Stomach (tissue), 19 donors: ENCODE measurements at places on chromosomes 3 and 15. TPM values are rescaled to one million over a fixed set of nuclear protein-coding genes. Genes with fewer than 3 reads are reported as not detected.
A peak's percentile ranks its signal among the peaks of the same experiment; 100 is the strongest.

DNA sequence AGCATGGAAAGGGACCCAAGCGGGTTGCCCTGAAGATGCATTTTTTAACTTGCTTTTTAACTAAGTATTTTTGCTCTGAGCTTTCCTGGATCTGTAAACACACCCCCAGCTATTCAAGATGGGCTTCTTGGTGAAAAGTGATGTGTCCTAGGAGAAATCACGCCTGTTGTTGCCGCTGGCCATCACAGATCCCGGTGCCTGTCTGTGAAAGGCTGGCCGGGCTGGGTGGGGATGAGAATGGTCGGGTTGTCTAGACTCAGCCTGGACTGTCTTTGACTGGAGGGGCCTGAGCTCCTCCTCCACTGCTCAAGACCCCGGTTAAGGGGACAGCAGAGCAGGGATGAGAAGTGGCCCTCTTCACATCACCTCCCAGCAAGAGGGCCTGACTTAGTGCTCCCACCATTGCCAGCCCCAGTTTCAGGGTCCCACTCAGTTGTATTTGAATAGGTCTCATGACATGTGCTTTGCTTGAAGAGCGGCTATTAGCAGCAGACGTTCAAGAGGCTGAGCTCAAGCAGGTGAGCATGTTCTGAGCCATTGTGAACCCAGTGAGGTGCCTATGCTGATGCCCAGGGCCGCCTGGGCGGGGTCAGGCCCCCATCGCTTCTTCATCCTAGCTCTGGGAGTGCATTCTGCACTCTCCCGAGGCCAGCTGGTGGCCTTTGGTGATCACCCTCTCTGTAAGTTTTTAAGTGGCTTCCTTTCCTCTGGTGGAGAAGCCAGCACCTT, 79.9 kb downstream of the IGF1R start:
- DNase-seq = no peak
- H3K27me3 ChIP-seq = no peaks in the 10 kb centered on the region
- peaks cover 81% of the 10 kb centered on the region for H3K4me1 ChIP-seq
- no peak overlapping the region for H3K4me3 ChIP-seq
- no peaks in the 10 kb centered on the region for H3K36me3 ChIP-seq
- H3K27ac ChIP-seq = peak overlapping the region; percentile 90

DNA sequence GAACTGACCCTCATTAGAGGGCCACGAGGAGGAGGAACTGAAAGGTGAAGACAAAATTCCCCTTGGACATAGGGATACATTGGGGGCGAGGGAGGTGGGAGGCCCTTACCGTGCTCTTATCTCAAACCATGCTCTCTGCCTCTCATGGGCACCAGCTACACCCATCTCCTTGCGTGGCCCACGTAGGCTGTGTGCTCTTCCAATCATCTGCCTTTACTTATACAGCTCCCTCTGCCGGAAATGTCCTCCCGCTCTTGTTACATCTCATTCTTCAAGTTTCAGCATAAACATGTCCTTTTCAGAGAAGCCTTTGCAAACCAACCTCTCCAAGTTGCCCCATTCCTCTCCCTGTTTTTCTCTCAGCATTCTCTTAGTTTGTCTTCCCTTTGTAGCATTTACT, 307.8 kb upstream of the PROK2 start:
- H3K36me3 ChIP-seq = no peaks in the 10 kb centered on the region
- no peak overlapping the region for H3K27ac ChIP-seq
- no peak for DNase-seq
- no peak overlapping the region for H3K4me3 ChIP-seq
- no peaks in the 10 kb centered on the region for H3K4me1 ChIP-seq

DNA sequence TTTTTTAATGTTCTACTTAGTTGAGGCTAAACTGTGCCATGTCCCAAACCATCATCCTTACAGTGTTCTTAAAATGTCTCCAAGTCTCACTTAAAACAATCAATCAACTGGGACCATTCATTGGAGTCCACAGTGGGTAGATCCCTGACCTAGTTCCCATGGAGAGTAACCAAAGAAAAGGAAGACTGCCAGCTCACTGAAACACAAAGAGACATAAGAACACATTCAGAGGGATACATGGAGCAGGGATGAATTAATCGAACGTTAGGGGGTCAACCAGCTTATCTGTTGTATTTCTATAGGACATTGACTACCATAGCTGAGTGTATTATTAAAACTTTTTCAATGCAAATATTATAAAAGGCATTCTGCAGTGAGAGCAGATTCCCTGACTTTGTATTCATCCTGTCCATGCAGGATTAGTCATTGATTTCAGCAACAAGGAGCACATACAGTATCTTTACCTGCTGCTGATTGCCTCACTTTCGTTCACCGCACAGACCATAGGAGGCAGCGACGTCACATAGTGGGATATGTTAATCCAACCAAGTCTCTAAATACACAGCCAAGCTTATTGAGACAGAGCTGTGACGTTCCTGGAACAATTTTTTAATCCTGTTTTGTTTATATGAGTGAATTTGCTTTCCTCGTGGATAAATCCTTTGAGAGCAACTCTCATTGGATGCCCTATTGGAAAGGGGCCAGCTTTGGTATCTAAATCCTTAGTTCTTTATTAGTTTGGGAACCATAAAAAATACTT, 364.9 kb upstream of the RBMS3 start:
- peak; percentile 56 for DNase-seq
- H3K4me3 ChIP-seq = no peak overlapping the region
- H3K36me3 ChIP-seq = no peaks in the 10 kb centered on the region
- no peaks in the 10 kb centered on the region for H3K27me3 ChIP-seq
- no peaks in the 10 kb centered on the region for H3K4me1 ChIP-seq

GRCh38 chr3:67712259-67712658, 57.8 kb upstream of the SUCLG2 start:
- no peak overlapping the region for H3K4me3 ChIP-seq
- H3K27ac ChIP-seq = no peak overlapping the region
- no peaks in the 10 kb centered on the region for H3K4me1 ChIP-seq
- no peaks in the 10 kb centered on the region for H3K36me3 ChIP-seq
- H3K27me3 ChIP-seq = no peaks in the 10 kb centered on the region

DNA sequence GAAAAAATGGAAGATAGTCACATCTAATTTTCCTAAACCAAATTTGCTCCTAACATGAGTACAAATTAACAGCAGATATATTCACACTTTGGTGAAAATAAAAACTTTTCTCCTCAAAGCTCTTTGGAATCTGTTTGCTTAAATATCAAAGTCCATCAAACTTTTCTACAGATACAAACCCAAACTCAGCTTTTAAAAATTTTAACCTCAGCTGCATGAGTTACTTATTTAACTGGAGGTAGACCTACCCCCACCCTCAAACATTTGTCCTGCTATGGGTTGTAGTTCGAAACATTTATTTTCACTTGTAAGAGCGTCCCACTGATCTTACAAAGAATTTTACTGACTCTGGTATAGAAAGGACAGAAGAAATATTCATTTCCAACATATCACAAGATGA, 8.9 kb upstream of the XYLB start:
- no peaks in the 10 kb centered on the region for H3K36me3 ChIP-seq
- no peak overlapping the region for H3K27ac ChIP-seq
- no peaks in the 10 kb centered on the region for H3K27me3 ChIP-seq

GRCh38 chr3:147195887-147196286, 210.5 kb downstream of the ZIC4 start:
- H3K27me3 ChIP-seq = no peaks in the 10 kb centered on the region
- no peak overlapping the region for H3K27ac ChIP-seq
- DNase-seq = no peak
- no peak overlapping the region for H3K4me3 ChIP-seq
- no peaks in the 10 kb centered on the region for H3K36me3 ChIP-seq

DNA sequence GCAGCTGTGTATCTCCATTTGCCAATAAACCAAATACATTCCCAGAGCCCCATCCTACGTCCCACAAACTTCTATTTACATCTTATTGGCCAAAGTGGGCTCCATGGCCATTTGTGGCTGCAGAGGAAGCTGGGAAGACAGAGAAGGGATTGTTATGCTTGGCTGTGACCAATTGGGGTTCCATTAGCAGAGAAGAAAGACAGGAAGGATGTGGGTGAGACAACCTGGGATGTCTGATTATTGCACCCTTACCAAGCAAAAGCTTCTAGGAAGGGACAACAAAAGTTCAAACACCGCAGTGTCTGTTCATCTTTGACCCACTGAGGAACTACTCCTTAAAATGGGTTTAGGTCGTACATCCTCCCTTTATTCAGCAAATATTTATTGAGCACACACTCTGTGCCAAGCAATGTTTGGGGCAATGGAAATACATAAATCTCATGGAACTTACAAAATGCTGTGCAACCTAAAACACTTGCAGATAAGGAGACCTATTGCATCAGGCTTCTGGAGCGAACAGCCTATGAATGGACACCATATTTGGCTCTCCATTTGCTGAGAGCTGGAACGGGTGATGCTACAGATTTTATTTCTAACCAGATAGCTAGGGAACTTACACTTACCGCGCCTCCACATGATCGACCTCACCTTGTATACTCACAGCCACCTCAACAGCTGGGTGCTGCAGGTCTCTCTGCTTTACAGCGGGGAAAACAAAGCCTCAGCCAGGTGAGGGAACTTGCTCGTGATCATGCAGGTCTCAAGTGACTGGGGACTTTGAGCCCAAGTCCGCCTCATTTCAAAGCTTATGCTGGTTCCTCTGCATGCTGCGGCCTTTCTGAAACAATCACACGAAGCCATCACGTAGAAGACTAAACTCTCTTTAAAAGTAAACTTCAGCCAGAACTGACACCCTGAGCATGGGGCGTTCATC, 21.4 kb upstream of the NR2E3 start:
- H3K4me3 ChIP-seq = no peak overlapping the region
- DNase-seq = peak; percentile 2
- no peaks in the 10 kb centered on the region for H3K4me1 ChIP-seq
- H3K36me3 ChIP-seq = no peaks in the 10 kb centered on the region
- no peaks in the 10 kb centered on the region for H3K27me3 ChIP-seq

DNA sequence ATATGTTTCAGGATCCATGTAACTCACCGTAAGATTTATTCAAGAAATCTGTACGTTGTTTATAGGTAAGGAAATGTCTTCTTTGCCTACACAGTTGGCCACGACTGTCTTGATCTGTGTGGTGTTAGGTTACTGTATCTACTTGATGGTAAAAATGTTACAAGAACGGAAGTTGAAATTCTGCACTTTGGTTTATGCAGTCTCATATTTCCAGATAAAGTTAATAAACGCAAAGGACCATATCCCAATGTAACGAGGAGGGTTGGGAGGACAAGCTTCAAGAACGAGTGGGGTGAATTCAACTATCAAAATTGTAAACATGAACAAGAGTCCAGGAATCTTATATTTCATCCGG, 1.0 kb downstream of the USF3 start:
- peaks cover 22% of the 10 kb centered on the region for H3K4me1 ChIP-seq
- peak overlapping the region; percentile 99 for H3K4me3 ChIP-seq
- peak overlapping the region; percentile 100 for H3K27ac ChIP-seq
- no peaks in the 10 kb centered on the region for H3K27me3 ChIP-seq
- H3K36me3 ChIP-seq = no peaks in the 10 kb centered on the region

PPP1R14D gene
- 4.1 TPM for polyA plus RNA-seq

FYTTD1 gene
- 21.1 TPM for polyA plus RNA-seq
